T-helper 22 cell (primary cell): ENCODE measurements at places on chromosomes 2 and 18.
A peak's percentile ranks its signal among the peaks of the same experiment; 100 is the strongest.

DNA sequence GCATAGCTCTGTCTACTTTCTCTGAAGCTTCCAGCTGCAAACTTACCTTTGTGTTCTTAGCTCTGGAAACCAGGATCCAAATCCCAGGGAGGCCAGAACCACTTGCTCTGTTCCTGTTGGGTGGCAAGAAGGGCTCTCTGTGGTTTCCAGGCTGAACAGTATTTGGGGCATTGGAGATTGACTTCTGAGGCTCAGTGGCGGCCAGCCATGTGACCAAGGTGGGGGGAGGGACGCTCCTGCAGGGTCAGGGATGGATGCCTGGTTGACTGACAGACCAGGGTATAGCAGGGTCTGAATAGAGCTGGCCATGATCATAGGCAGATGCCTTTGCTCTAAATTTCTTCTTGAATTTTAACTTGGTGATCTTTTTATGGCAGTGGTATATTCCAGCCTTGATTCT, 15.1 kb downstream of the SLC4A5 start:
- no peak for DNase-seq

GRCh38 chr2:178871536-178871935, 64.3 kb upstream of the TTN start:
- no peak for DNase-seq

DNA sequence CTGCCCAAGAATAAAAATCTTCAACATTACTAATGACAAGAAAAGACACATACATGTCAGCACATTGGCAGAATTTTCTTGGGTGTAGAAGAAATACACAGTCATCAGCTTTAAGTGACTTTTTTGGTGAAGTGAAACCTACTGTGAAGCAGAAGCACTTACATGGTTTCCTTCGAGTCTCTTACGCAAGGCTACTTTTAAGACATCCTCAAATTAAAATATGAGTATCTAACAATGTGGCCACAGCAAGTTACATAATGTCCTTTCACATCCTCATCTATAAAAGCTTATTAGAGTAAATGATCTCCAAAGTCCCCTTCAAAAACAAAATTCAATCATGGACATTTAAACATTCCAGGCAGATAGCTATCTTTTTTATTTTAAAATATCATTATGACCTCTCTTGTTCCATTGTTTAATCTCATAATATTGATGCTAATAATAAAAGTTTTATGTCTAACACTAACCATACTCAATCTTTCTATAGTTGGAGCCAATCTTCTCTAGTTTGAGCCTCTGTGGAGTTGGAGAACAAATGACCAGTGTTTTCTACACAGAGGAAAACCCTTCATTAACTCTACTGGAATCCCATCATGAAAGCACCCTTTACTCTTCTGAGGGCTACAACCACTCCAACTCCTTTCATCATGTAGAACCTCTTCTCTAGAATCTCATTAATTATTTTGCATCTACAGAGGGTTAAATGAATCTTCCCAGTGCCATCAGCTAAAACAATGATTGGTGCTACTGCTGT, 182.2 kb upstream of the ZFP36L2 start:
- no peak for DNase-seq

DNA sequence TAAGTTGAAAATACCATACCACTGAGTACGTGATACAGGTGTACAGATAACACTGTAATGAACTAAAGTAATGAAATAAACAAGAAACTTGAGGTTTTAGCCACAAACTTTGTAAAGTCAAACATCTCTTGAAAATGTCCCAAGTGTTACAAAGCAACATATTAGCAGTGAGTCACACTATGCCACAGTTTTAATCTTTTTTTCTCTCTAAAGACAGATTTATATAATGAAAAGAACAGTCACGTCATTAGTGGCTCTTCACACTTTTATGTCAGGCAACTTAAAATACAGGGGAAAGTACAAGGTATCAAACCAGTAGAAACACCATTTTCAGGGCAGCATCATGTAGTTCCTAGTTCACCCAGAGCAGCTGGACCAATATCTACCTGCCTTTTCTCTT, 42.1 kb downstream of the RAPH1 start:
- DNase-seq: no peak

DNA sequence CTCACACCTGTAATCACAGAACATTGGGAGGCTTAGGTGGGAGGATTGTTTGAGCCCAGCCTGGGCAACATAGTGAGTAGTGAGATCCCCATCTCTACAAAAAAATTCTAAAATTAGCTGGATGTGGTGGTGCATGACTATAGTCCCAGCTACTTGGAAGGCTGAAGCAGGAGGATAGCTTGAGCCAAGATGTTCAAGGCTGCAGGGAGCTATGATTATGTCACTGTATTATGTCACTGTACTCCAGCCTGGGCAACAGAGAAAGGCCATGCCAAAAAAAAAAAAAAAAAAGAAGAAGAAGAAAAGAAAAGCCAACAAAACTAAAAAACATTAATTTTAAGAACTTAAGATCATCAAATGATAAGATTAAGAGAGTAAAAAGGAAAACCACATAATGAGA, 17.4 kb upstream of the NCOA1 start:
- no peak for DNase-seq

DNA sequence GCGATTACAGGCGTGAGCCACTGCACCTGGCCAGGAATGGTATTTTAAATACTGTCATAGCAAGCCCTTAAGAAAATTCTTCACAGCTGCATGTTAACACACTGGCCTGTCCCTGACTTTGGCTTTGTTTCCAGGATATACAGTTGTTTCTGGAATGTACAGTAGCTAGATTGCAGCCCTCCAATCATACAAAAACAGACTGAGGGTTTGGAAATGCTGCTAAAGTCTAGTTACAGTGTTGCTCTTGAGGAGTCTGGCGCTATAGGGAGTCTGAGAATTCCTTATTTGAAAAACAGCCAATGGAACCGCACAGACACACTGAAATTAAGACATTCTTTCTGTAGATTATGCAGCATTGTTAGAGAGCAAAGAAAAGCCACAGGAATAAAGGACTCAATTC, 37.7 kb downstream of the STON1 start:
- no peak for DNase-seq

GRCh38 chr2:112257575-112257974, 2.7 kb upstream of the ZC3H8 start:
- DNase-seq: no peak

DNA sequence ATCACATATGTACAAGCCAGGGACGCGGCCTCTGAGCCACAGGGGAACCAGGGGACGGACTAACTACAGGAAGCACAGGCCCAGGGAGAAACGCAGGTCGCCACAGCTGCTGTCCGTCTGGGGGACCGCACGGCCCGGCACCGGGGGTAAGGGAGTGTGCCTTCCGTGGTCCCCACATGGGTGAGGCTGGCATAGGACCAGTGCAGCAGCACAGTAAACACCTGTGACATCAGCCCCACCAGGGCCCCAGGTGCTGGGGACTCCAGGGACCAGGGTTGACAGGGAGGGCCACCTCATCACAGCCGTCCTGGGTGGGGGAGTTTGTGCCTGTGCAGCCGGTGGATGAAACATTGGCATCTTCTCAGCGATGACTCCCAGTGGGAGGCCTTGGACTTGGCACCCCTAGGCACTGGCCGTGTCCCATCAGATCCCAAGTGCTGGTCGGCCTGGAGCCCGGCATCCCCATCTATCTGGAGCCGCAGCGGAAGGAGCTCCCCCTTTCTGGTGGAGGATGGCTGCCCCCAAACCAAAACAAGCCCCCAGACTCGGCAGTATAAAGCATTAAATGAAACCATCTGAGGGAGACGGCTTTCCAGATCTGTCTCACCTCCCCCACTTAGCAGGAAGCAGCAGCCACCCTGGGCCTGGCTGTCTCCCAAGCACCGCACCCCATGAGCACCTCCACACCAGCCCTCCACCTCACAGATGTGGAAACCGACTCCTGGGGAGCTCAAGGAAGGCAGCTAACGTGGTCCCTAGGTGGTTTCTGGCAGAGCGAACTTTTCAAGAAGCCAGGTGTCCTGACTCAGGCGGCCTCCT, 22.5 kb downstream of the AQP12A start:
- DNase-seq: no peak

DNA sequence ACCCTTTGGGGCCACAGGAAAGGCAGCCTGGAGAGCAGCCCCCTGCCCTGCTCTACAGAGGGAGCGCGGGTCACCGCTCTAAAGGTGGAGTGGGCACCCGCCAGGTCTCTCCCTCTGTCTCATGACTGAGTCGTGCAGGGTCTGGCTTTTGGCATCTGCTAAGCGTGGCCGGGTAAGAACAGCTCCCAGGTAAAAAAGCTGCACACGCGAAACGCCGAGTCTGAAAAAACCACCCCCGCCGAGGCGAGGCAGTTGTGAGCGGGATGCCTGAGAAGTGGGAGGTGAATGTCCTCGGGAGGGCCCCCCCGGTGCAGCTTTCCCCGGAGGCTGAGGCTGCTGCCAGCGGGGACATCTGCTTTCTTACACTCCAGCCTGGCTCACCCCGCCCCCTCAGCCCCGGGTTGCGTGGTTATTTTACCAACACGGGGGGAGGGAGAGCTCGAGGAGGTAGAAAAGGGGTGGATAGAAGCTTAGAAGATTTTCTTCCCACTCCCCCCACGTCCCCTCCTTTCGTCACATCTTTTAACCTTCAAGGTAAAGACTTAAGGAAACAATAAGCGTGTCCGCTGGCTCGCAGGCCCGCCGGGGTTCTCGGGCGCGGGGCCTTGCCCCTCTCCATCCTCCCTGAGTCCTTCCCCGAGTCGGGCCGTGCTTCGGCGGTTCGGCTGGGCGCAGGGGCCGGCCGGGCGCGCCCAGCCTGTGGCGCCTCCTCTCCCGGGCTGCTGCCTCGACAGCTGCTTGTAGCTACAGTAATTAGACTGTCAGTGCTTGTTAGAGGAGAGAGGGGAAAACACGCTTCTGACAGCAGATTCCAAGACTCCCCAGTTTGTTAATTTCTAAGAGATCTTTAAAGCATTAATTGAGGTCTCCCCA, 70.6 kb upstream of the PSMD14 start:
- DNase-seq: peak; percentile 47

DNA sequence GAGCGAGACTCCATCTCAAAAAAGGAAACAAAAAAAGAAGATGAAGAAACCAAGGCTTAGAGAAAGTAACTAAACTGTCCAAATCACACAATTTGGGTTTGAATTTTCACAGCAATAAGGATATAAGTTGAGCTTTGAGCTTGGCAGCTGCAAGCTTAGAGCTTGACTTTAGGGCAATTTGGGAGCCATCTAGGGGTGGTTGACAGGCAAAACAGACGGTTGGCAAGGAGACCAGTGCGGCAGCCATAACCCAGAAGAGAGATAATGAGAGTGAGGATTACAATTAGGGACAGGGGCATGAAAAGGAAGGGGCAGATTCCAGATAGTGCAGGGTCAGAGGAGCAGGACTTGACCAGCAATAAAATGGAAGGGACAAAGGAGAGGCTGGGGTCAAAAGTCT, 382.2 kb upstream of the HNRNPA3 start:
- DNase-seq: no peak

DNA sequence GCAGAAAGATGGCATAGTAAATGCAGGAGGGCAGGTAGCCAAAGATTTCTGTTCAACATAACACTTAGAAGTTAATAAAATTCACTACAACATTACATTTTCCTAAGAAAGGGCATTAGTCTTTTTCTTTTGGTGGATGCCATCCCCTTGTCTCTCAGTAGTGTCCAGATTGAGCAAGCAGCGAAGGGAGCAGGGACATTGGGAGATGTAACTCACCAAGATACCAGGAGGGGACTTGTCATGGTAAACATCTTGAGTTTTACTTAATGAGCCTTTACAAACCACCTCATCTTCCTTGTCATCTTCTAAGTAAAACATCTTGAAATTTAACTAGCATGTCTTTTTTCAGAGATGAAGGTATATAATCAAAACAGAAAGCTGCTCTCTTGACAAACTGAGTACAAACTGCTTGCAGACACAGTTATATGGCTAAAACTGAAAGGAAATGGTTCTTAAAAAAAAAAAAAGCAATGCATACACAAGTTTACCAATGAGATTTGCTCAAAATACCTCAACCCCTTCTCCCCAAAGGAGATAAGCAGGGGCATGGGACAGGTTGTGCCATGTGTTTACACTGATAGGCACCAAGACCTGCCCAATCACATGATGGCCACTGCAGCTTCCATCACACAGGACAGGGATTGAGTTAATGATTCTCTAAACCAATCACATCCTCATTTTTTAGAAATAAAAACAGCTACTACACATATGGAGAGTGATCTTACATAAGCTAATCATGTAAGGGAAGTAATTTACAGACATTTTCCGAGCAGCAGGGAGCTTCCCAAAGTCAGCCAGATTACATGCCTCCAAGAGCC, 30.3 kb downstream of the LPIN2 start:
- no peak for DNase-seq

- DNase-seq: no peak
Measured at GRCh38 chr2:196368546-196369225, 197.3 kb upstream of the STK17B start.

DNA sequence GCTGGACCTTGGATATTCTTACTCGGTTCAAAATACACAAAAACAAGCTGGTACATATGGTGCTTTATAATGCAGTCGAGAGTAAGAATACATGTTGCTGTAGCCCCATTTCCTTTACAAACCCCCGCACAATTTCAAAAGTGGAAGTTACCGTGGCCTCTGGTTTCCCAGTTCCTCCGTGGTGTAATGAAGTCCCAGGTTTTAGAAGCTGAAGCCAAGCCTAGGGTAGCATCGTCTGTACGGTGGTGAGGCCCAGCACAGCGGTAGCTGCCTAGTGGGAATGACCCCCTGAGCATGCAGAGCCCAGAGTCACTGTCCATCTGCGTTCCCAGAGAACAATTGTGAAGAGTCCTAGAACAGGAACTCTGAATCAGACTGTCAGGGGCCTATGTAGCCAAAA, 171.8 kb downstream of the ASXL3 start:
- DNase-seq: no peak

DNA sequence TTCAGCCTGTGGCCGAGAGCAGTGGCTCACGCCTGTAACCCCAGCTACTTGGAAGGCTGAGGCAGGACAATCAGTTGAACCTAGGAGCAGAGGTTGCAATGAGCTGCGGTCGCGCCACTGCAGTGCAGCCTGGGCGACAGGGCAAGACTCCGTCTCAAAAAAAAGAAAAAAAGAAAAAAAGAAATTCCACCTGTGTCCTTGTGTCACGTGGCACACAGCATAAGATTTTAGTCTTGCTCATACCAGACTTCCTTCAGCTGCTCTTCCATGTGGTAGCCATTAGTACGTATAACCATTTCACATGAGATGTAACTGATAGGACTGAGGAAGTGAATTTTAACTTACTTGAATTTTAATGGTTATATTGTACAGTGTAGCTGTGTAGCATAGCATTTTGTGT, 4.0 kb downstream of the NOP58 start:
- DNase-seq: peak; percentile 23

DNA sequence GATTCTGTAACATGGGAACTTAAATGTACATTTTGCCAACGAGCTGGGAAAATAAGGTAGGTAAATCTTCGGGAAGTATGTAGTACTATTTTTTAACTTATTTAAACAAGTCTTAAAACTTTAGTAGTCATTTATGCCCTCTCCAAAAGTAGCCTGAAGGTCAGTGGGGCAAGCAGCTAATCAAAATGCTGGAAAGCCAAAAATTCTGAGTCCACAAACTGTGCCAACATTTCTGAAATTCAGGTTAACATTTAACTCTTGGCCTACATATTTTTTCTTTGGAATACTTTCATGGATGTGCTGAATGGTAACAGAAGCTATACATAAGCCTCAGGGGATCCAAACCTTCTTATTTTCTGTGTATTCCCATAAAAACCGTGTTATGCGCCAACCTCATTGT, 26.3 kb downstream of the WDR75 start:
- DNase-seq: no peak

- DNase-seq: peak; percentile 73
Measured at GRCh38 chr18:8704361-8705237, 757 bp upstream of the MTCL1 start.
